Epithelial cell of esophagus (primary cell): ENCODE measurements at places on chromosomes 13 and 19.
A peak's percentile ranks its signal among the peaks of the same experiment; 100 is the strongest.

DNA sequence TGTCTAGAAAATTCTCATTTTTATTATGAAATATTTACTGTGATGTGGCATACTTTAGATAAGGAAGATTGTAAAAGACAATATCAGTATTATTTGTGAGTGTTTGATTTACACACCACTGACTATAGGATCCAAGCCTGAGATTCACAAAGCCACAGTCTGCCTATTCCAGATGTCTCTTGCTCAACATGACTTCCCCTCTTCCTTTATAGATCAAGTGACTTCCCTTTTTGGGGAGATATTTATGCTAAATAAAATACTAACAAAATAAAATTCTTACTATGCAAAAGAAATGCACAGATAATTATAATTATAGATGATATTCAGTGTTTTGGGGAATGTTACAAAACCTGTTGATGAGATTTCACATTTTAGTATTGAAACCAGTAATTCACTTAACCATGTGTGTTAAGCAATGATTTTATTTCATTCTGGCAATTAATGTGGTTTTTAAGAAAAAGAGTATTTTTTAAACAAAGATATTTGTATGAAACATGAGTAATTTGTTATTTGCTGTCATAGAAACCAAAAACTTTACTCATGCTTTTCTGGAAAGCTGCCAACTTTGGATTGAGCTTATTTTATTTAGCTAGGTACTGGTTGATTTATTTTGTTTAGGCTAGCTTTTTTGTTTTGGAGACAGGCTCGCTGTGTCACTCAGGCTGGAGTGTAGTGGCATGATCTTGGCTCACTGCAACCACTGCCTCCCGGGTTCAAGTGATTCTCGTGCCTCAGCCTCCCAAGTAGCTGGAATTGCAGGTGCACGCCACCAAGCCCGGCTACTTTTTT is 13.7 kb upstream of the GPR183 start:
- DNase-seq = peak; percentile 83

DNA sequence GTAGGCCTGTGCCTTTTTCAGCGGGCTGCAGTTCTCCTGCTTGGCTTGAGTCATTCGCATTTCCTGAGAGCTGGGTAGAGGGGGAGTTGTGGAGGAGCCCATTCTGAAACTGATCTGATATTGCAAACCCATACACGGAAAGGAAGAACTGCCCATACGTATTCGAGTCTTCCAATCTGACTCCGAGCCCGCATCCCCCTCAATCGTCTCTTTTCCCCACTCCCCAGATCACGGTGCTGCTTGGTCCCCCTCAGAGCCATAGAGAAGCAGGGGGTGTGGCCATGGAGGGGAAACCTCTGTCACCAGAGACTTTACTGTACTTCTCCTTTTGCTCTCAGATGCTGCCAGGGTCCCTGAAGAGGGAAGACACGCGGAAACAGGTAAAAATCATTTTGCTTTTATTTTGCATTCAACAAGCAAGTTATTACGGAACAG is at the start of gene CD22:
TSS of gene CD22 (plus strand) at position 337 of the 435 bp plus-strand sequence. CDS start 2,854 bp downstream, outside the sequence.
- no peak for DNase-seq

- no peak for DNase-seq
Observed at GRCh38 chr19:27679399-27679798, 1533.6 kb downstream of the UQCRFS1 start.

DNA sequence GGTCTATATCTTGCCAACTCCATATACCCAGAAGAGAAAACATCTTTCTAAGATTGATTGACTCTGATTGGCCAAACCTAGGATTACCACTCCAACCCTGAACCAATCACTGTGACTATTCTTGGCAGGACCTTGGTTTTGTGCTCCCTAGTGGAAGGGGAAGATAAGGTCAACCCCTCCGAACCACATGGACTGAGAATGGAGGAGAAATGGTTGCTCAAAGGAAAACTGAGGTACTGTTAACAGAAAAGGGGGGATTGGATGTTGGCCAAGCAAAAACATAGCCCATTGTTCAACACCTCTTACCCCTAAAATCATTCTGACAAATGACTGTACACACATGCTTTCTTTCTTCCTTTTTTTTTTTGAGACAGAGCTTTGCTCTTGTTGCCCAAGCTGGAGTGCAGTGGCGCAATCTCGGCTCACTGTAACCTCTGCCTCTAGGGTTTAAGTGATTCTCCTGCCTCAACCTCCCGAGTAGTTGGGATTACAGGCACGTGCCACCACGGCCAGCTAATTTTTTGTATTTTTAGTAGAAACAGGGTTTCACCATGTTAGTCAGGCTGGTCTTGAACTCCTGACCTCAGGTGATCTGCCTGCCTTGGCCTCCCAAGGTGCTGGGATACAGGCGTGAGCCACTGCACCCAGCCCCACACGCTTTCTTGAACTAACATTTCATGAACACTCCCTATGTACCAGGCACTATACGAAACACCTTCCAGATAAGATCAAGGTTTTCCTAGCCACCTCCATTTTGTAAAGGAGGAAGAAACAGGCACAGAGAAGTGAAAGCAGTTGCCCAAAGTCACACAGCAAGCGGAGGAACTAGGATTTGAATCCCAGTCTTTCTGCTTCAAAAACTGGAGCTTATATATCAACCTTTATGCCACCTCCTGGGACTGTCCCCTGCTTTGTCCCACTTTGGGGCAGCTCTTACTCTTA is 6.5 kb downstream of the MEIOSIN start:
- DNase-seq = no peak

GRCh38 chr13:66430728-66431127 is 799.4 kb downstream of the PCDH9 start:
- DNase-seq = no peak

DNA sequence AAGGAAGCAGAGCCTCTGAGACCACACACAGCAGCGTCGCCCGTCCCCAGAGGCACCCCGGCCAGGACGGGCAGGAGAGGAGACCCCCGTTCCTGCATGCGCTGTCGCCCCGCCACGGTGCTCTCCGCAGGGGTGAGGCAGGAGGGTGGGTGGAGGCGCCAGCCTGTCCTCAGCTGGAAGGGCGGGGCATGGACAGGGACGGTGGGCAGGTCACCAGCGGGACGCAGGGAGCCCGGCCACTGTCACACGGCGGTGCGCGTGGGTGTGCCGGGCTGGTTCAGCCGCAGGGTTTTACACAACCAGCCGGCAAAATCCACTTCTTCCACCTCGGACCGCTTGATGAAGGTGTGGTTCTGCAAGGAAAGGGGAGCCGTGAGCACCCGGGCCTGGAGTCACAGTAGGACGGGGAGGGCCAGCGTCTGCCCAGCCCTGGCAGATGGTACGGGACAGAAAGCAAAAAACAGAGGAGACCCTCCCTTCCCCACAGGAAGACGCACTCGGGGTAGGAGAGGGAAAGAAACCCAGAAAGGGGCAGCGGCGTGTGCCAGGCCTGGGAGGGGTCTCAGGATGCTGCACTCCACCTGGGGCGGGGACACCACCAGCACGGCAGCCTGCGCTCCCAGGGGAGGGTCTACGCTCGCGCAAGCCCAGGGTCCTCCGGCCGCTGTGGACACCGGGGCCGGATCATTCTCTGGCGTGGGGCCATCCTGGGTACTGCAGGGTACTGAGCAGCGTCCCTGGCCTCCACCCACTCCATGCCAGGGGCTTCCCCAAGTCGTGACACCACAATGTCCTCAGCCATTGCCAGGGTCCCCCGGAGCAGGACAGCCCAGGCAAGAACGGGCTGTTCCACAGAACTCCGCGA is 23.9 kb upstream of the ZBTB7A start:
- DNase-seq = no peak

GRCh38 chr13:20006206-20006605 is 47.7 kb downstream of the ZMYM2 start:
- DNase-seq = no peak

- DNase-seq = peak; percentile 95
Observed at GRCh38 chr19:42270346-42271044, 1.4 kb downstream of the CIC start.

- DNase-seq = no peak
Observed at GRCh38 chr19:52451241-52451640, 2.1 kb upstream of the ZNF578 start.

DNA sequence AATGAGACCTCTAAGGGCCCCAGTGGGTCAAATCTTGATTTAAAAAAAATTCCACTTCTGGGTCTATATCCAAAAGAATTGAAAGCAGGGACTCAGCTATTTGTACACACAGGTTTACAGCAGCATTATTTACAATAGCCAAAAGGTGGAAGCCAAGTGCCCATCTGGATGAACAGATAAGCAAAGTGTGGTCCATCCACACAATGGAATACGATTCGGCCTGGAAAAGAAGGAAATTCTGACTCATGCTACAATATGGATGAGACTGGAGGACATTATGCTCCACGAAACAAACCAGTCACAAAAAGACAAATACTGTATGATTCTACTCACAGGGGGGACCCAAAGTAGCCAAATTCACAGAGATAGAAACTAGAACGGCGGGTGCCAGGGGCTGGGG is 76.7 kb downstream of the CACNA1A start:
- no peak for DNase-seq

DNA sequence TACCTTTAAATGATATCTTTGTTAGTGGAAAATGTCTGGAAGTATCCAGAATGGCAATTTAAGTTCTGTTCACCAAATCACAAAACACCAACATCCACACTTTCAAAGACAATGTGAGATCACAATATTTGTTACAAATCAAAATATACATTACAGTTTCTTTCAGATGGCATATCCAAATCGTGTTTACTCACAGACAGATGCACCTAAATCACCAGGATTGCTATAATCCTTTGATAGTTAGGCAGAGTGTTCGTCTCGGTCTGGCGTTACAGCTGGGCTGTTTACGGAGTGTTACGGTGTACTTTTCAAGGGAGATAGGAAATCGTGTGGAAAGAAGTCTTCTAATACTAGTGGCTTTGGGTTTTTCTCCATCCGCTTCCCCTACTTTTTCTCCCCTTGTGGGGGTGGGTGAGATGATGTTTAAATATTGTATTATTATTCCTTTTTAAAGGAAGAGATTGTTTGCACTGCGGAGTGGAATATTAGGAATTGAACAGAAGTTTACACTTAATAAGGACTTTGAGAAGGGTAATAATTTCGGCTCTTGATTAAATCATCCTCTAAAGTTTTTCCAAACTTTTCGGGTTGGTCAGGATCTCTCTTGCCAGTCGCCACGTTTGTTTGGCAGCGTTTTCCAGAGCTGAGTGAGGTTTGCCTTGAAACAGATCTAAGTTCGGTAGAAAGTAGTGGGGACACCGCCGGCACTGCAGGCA is 1.8 kb downstream of the MAB21L1 start:
- DNase-seq = no peak

DNA sequence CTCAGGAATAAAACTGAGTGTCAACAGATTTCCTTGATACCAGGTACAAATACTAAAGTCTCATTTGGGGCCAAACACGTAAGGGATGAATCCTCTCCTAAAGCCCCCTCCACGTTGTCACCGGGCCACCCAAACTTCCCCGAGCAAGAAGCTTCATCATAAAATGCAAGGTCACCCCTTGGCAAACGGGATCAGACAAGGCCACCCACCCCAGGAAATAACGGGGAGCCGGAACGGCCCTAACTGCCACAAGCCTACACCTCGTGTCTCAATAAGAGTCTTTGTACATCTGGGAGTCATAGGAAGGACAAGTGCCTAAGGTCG is 717 bp downstream of the EEF2 start:
- DNase-seq = no peak

DNA sequence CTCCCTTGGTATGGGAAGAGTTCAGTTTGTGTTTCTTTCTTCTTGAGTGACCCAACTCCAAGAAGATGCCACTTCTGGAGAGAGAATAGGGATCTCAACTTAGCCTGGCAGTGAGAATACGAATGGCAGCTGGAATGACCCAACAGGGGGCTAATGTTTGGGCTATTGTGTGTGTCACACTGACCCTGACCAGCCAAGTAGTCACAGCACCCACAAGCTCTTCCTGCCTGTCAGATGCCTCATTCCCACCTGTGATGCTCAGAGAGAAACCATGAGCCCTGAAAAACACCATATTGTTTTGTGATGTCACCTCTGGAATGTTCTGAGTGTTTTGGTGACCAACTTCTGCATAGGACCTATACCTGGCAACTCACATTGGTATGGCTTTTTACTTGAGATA is at the start of gene CBY2:
TSS of gene CBY2 (plus strand) at position 233 of the 400 bp plus-strand sequence. CDS start at position 304, 71 bp downstream.
- no peak for DNase-seq

DNA sequence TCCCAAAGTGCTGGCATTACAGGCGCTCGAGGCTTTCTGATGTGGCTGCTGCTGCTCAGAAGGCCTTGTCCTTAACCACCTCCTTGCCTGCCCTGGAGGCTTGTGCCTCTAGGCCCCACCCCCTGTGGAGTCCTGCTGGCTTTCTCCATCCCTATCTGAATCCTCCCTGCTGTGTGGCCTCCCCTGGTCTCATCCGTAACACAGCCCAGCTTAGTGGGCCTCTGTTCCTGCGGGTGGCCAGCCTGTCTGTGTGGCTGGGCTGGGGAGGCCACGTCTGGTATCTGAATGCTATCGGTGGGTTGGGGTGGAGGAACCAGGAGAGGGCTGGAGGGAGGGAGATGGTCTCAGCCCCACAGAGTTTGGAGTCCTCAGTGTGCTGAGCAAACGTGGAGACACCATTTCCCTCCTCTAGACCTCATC is 4.7 kb downstream of the RPL28 start:
- DNase-seq = no peak

DNA sequence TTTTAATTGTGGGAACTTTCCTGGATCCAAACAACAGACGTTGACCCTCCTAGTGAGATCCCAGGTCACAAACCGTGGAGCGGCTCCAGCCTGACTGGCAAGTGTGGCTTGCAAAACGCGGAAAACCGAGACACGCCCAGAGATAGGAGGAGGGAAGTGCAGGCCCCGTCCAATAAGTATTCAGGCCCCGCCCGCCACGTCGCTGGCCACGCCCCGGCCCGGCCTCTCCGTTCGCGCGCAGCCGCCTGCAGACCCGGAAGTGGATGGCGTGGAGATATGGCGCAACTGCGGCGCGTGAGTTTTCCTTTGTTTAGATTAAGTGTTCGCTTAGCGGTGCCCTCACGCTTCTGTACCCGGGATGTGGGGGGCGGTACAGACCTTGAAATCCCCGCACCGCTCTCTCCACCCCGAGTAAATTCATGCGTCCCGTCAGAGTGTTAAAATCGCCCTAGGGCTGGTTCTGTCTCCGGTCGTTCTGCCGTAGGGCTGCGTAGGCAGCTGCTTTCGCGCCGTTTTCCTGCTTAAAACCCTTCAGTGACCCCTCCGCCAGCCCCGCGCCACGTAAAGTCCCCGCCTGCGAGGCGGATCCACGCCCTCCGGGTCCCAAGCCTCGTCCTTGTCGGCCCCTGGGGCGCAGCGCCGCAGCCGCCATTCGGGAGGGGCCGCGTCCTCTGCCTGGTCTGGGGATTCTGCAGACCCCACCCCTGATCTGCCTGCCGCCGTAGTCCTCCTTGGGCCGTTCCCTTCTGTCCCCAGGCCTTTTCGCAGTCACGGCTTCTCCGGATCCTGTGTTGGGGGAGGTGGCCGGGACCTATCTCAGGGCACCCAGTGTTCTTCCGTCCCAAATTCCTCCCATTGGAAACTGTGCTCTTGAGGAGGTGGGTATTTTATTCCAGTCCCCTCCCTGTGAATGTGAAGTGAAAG is at the start of gene ZNF766:
TSS of gene ZNF766 (plus strand) at position 250 of the 924 bp plus-strand sequence. CDS start at position 277, 27 bp downstream.
- DNase-seq = peak; percentile 97
